ENCODE measurements at places on chromosomes 4 and X.

DNA sequence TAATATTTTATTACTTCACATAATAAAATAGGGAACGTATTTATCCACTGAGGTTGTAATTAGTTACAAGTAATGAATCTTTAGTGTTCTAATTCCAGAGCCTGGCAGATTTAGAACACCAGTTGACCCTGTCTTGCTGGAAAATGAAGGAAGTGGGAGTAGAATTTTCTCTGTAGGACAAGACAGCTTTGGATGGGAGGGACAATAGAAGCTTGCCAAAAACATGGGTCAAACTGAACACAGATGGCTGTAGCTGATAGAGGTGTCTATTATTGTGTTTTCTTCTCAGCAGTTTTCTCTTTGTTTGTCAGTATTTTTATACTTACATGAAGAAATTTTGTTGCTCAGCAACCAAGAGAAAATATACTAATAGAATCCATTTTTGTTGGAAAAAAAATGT, 20.2 kb downstream of the FAT4 start:
- DNase-seq, result no peak

GRCh38 chr4:525660-526059, 26.6 kb downstream of the PIGG start:
- DNase-seq, result no peak

DNA sequence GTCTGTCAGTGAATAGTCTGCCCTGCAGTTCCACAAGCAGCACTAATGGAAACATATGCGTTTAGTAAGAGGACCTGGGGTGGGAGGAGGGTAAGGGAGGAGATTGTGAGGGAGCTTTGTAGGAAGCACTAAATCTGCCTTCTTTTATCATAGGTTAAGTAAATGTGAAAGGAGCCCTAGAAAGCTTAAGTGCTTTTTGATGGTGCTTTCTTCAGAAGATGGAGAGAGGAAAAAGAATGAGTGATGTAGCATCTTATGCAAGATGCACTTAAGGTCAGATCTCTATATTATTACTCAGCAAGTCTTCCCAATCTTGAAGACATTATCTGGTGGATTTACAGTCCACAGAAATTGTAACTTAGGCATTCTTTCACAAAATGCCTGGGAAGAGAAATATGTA, 322.7 kb downstream of the PDHA2 start:
- DNase-seq, result no peak

DNA sequence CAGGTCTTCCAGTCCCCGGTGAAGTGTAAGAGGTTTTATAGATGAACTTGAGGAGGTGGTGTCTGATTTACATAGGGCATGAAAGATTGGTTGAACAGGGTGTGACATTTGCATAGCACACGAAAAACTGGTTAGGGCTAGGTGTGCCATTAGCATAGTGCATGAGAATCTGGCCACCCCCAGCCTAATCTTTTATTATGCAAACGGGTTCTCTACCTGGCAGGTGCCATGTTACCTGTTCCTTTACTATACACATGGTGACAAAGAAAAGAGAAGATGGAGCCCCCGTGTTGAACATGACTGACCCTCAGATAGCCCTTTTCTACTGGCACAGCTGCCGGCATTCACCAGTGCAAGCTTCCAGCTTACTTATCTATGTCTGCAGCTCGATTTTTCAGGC, 71.0 kb downstream of the UCHL1 start:
- no peak for DNase-seq

- no peak for DNase-seq
Measured at GRCh38 chr4:146585761-146586333, 52.8 kb upstream of the POU4F2 start.

All from stimulated activated CD4-positive, alpha-beta T cell treated with anti-CD3 and anti-CD28 coated beads, Interleukin-4, amount 100 ng/mL, for 4 hours (primary cell).